ENCODE measurements at places on chromosomes 1 and 21.
A peak's percentile ranks its signal among the peaks of the same experiment; 100 is the strongest.

- no peak for DNase-seq
These were observed 166.5 kb upstream of the COA6 start for GRCh38 chr1:234206651-234207284.

DNA sequence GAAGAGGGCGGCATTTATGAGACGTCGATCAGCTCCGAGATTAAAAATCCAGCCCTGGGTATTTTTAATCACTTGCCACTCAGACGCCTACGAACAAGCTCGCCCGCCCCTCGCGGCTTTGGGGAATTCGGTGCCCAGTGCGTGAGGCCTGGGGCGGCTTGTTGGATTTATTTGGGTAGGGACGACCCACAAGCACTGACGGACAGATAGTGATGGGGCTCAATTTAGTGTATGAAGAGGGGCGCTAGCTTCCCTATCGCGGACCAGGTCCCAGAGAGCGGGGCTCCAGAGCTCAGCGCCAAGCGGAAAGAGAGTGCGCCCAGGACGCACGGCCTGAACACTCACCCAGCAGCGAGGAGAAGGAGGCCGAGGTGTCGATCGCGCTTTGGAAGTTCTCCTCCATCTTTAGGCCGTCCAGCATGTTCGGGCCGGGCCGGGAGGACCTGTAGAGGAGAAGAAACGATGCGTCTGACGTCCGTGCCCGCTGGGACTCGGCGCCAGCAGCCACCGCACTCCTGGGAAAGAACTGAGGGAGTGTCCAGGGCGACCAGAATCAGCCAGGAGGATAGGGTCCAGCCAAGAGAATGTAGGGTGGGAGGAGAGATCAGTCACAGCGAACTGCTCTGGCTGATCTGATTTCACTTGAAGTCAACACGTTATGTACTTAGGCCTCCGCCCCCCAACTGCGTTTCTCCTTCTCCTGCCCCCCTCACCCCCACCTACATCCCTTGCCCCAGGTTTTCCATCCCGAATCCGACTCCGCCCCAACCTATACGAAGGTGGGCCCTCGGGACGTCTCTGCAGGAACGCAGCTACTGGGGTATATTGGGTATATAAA lies 1.2 kb downstream of the LMX1A start:
- no peak for DNase-seq

GRCh38 chr1:71488555-71489252 lies 407.9 kb upstream of the ZRANB2 start:
- DNase-seq = no peak

GRCh38 chr1:96306809-96307560 lies 414.6 kb upstream of the PTBP2 start:
- DNase-seq = no peak

DNA sequence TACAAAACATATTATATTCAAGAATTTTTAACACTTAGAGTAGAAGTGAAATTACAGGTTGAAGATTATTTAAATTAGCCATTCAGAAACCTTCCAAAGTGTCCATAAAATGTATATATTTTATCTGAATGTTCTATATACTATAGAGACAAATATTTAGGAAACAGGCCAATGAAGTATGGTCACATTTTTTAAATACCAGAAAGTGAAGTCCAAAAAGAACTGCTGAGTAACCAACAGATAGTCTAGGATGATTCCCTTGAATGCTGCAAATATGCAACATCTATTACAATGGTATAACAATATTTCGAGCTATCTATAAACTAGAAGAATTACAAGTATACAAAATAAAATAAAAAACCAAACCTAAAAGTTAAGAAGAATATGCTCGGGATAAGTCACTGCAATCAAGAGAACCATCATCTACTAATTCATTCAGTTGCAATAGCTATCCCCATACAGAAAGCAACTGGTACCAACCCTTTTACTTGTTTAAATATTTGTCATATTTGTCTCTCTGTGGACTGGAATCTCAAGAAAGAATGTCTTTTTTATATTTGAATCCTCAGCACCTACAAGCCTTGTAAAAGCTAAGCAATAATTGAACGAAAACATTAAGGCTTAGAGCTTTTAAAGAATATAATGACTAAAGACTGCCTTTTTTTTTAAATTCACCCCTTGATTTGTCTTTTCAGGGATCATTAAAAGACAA lies 8.1 kb downstream of the ODF2L start:
- no peak for DNase-seq

DNA sequence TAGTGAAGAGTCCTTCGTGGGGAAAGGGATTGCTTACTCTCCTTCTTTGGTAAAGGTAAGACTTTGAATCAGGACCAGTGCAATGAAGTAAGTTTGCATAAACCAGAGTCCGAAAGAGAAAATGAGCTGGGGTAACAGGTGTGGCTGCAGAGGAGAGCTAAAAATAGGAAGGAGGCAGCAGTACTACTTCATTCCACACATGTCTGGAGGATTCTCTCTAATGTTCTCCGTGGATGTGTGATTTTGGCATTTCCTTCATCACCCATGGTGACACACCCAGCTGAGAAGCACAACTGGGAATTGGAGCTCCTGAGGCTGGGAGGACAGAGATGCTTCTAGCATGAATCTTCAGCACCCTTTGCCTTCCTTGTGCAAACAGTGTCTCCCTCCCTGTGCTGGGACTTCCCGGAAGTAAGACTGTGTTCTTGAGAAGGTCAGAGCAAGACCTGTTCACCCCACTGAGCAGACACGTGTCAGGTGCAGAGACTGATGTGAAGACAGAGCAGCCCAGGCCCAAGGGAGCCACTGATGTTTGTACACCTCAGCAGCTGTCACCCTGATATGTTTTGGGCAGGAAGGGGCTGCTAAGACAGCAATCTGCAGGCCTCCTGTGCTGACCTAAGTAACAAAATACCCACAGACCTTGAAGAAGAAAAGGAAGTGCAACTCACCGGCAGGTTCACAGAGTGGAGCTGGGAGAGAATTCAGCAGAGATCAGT lies 13.3 kb downstream of the FCRL1 start:
- DNase-seq = no peak

DNA sequence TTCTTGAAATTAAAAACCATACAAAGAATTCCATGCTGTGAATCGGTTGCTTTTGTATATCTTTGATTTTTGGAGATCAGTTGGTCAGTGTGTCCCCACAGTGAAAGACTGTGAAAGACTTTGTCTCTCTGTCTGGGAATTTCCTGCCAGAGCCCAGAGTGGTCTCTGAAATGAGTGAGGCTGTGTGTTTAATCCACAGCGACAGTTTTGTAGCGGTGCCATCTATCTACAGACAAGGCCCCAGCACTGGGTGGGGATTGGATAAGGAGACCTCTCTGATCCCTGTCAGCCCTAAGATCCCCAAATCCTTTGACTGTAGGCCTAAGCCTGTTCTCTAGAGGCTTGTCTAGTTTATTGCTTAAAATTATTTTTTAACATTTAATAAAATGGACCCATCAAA lies 10.3 kb downstream of the GPR25 start:
- no peak for DNase-seq

- no peak for DNase-seq
These were observed 254.7 kb downstream of the LRRIQ3 start for GRCh38 chr1:73943270-73943669.

- no peak for DNase-seq
These were observed 33.3 kb upstream of the TENT5C start for GRCh38 chr1:117572546-117572945.

DNA sequence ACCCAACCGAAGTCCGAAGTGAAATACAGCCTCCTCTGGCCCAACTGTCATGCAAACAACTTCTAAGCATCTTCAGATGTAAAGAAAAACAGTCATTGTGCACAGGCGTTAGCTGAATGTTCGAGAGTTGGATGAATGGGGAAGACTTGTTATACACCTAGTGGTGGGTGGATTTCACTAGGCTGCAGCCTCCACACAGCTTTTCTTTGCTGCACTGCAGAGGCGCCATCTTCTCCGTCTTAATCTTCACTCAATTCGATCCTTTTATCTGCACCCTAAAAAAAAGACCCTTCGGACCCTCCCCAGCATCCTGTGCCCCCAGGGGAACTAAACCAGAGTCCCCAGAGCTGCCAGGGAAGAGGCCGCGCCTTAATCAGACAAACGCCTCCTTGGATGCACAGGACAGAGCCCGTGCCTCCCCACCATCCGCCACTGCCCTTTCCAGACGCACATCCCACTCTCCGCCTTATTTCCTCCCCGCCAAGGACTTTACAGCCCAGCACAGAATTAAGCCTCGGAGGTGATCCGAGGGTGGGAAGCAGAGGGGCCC lies 1.4 kb downstream of the APP start:
- DNase-seq = peak; percentile 78

DNA sequence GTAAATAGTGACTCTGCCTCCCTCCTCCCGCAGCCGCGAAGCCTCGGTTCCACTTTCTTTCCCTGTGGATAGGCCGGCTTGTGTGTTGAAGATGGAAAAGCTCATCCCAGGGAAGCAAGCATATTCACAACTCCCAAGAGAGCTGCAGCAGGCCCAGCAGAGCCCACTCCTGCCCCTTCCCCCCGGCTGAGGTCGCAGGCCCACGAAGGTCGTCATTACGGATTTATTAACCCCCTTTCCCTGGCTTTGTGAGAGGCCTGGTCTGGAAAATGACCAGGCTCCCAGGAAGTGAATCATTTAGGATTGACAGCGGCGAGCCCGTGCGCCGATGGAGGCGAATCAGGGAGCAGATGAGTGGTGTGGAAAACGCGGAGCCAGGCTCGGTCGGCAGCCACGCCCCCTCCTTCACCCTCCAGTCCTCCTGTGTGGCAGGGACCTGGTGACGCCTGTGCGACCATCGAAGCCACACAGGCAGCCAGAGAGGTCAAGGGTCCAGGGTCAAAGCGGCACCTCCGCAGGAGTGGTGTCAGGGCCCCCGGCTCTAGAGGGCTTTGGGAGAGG lies 93.4 kb downstream of the PRDM16 start:
- DNase-seq = no peak

DNA sequence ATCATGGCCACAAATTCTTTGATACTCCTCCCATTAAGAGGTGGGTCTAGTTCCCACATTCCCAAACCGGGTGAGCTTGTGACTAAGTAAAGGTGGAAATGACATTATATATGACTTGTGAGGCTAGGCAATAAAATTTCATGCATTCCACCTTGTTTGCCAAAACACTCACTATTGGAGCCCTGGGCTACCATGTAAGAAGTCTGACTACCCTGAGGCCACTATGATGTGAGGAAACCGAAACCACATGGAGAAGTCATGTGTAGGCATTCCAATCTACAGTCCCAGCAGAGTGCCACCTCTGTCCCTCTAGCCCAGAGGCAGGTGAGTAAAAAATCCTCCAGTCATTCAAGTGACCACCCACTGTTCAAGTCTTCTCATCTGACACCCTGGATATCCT lies 17.9 kb upstream of the SMG7 start:
- no peak for DNase-seq

GRCh38 chr1:224433701-224434672 lies 610 bp downstream of the WDR26 start:
- DNase-seq = no peak

- DNase-seq = peak; percentile 88
These were observed 143.6 kb downstream of the EDEM3 start for GRCh38 chr1:184610876-184611595.

GRCh38 chr1:201064806-201065205 lies 41.3 kb upstream of the KIF21B start:
- DNase-seq = no peak

DNA sequence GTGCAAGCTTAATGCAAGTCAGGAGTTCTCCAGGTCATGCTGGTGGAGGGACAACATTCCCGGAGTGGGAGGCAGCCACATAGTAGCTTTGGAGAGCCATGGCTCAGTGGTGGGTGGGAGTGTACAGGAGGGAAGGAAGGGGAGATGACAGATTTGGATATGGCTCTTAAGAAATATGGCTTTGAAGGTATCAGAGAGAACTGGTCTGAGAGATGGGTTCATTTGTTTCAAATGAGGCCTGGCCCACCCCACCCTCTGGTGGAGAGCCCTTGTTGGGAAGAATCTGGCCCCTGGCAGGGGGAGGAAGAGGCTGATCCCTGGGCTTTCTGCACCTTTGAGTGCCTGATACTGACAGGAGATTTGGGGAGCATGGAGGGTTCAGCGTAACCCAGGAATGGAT lies 6.1 kb downstream of the DMBX1 start:
- DNase-seq = no peak

DNA sequence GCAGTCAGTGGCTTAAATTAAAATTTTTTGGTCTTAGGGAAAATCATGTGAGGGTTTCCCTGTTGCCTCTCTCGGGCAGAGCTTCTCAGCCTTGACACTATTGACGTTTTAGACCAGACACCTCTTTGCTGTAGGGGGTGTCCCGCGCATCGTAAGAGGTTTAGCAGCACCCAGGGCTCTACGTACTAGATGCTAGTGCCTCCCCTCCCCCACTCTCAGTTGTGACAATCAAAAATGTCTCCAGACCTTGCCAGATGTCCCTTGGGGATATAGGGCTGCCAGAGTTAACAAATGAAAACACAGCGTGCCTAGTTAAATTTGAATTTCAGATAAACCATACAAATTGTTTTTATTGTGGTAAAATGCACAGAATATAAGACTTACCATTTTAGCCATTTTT lies 293.3 kb downstream of the DISC1 start:
- DNase-seq = no peak

- no peak for DNase-seq
These were observed 305.7 kb upstream of the NRIP1 start for GRCh38 chr21:15370462-15370975.

DNA sequence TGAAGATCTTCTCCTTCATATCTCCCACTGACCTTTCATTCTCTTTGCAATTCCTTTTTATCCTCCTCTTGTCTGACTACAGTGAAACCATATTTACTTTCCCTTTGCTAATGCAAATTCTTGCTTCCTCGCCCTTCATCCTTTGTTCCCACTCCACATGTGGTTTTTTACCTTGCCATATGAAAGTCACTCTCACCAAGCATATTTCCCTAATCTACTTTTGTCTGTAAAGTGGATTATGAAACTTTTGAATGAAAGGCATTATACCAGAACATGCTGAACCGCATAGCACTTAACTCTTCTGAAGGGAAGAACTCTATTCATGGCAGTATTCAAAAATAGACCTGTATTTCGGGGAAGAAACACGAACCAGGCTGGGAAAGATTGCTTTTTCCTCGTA lies 8.0 kb upstream of the TMPRSS15 start:
- no peak for DNase-seq

GRCh38 chr1:204410688-204411450 lies 748 bp downstream of the PPP1R15B start:
- no peak for DNase-seq

GRCh38 chr1:60973668-60974067 lies 108.7 kb upstream of the NFIA start:
- DNase-seq = no peak

- DNase-seq = peak; percentile 50
These were observed 92.0 kb downstream of the DIRAS3 start for GRCh38 chr1:67958472-67958871.

DNA sequence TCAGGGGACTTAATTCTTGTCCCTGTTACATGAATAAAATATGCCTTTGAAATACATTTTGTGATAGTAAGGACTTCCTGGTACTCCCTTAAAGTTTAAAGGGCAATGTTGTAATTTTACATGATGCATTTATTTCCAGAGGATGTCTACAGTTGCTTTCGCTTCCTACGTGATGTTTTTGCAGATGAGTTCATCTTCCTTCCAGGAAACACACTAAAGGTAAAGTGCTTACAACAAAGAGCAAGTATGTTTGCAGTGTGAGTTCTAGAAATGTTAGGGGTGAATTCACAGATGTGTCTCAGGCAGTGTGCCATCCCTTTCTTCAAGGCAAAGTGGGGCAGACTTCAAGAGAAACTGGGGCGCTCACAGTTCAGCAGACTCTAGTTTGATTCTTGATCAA lies 31.2 kb downstream of the GNPAT start:
- no peak for DNase-seq

GRCh38 chr1:238826891-238827290 lies 559.5 kb upstream of the CHRM3 start:
- DNase-seq = no peak

GRCh38 chr21:34988139-34988538 lies 61.0 kb downstream of the RUNX1 start:
- DNase-seq = no peak
